ENCODE measurements at places on chromosomes 5 and 9.

DNA sequence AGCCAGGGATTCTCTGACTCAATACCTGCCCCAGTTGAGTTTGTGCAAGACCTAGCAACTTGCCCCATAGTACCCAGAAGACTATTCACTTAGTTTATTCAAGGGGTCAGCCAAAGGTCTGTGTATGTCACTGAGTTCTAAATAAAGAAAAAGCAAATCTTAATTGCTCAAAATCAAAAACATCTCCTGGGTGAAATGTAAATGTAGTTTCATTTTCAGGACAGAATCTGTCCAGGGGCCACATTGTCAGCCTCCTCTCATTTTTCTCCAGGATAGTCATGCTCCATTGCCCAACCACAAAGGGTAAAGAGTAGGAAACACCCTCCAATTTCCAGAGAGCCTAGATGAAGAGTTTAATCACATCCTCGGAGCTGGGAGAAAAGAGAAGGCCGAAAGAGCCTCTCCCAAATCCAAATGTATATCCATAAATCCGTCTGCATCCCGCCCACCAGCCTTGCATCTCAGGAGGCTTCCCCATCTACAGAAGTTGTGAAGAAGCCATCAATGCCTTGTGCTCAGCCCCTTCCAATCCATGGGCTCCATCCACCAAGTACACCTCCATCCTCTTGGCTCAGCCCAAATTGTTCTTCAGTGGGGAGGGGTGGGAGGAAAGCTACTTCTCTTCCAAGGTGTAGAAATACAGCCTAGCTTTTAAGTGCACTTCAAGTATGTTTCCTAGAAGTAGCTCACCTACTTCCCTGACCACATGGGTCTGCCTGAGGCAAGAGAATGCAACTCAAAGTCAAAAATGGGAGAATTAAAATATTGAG, 26.9 kb downstream of the ADAM19 start:
- DNase-seq = no peak

- no peak for DNase-seq
These were observed 296.2 kb downstream of the ARHGEF28 start for GRCh38 chr5:73922224-73922623.

DNA sequence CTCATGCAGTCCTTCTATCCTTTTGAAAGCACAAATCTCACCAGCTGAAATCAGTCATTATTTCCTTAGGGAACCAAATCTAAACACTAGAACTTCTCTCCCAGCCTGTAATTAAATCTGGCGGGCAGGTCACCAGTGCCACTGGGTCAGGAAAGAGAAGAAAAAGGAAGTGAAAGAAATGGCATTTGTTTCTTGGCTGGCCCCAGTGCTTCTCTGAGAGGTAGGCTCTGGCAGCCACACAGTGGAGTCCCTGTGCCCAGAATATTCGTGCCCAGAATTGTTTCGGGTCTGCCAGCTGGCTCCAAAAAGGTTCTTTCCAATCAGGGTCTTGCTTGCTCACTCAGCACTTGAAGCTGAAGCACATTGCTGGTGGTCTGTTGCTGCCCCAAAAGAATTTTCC, 133.9 kb upstream of the MTAP start:
- peak; percentile 66 for DNase-seq

GRCh38 chr5:171705830-171706468, 79.7 kb upstream of the SMIM23 start:
- no peak for DNase-seq

DNA sequence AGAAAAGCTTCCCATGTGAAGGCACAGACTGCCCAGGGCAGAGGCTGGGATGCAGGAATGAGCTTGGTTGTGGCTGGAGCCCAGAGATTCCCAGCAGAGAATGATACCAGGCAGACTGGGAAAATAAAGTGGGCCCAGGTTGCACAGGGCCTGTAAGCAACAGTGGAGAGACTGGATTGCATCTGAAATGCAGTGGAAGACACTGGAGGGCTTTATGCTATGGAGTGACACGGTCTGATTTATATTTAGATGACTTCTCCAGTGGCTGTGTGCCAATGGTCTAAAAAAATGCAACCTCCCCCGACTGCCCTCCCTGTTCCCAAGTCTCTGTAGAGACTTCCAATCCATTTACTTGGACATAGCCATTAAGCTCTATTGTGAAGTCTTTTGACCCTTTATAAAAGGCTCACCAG, 951.1 kb upstream of the DMAC1 start:
- no peak for DNase-seq

GRCh38 chr9:36036253-36036779, 397 bp upstream of the RECK start:
- no peak for DNase-seq

- no peak for DNase-seq
These were observed 704 bp upstream of the IL33 start for GRCh38 chr9:6214903-6215302.

DNA sequence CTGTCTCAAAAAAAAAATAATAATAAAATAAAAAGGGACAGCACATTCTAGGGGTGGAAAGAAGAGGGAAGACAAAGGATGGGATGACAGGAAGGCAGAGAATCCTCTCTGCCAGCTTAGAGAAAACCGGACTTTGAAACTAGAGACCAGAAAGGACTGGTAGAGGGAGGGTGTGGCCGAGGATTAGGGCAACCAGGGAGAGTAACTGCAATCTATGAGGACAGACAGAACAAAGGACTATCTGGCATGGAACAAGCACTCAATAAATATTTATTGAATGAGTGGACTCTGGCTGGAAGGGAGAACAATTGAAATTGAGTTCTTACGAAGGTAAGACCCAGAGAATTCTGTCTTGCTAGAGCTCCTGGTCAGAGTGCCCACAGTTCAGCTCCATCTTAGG, 2.4 kb downstream of the GBA2 start:
- no peak for DNase-seq

DNA sequence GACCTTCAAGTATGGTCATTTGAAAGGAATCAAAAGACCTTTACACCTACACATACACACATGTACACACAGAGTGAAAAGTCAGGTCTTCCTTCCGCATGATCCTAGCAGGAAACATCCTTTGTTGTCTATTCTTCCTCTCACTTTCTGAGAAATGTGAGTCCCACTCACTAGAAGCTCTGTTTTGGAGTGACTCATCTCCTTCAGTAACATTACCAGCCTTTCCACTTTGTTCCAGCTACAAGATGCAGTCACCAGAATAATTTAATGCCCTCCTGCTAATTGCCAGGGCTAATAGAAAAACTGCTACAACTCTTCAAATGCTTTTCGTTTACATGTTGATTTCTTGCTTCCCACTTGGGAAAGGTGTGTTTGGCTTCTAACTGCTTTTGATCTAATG, 417.3 kb downstream of the RASEF start:
- DNase-seq = no peak

DNA sequence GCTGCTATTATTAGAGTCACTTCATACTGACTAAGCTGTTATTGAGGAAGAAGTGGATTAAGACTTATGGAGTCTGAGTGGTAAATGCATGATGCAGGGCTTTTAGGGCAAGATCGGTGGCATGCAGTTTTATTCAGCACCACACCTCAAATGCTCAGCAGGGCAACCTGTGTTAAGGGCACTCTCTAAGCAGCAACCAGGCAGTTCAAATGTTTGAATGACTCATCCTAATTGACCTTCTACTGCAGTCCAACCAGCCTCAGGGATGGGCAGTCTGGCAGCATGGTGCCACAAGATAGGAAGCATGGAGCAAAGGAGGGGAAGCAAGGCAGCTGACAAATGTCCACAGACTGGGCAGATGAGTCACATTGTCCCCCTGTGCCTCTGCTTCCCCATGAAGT, 80.2 kb upstream of the MIER3 start:
- DNase-seq = no peak

All from hippocampal formation (tissue), 2 donors.